ENCODE measurements at places on chromosomes 3 and 15.

- no peak for DNase-seq
These were observed 320.6 kb upstream of the KCNH8 start for GRCh38 chr3:18827664-18828063.

- DNase-seq, result no peak
These were observed 32.4 kb downstream of the SELENOT start for GRCh38 chr3:150635526-150635925.

GRCh38 chr15:73596174-73596573 lies 37.0 kb downstream of the NPTN start:
- DNase-seq, result no peak

GRCh38 chr3:134592806-134593205 lies 58.0 kb downstream of the KY start:
- no peak for DNase-seq

- no peak for DNase-seq
These were observed 8.4 kb upstream of the LEKR1 start for GRCh38 chr3:156817646-156818272.

DNA sequence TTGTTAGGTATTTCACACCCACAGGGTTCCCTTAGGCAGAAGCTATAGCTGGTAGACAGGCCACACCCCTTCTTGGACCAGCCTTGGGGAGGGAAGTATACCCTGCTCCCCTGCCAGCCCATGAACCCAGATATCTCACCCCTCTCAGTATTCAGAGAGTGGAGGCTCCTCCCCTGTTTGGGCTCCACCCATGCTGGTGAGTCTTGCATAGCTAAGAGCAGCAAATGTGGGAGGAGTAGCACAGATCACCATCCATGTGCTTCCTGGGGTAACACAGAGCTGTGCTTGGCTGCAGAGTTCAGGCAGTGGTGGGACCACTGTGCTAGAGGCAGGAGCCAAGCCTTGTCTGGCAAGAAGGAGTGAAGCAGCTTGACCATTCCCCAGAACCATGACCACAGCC lies 427.2 kb downstream of the ZIC1 start:
- no peak for DNase-seq

DNA sequence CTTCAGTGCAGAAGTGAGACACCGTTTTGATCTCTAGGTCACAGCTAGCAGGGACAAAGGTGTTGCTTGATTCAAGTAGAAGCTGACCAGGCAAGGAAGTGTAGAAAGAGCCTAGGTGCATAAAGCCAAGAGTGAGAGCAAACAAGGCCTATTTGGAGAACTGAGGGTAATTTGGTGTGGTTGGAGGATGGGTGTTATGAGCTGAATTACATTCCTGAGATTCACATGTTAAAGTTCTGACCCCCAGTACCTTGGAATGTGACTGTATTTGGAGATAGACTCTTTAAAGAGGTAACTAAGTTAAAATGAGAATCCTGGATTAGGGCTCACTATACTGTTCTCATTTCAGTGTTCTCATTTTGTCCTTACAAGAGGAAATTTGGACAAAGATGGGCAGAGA lies 191.3 kb downstream of the ZMAT3 start:
- no peak for DNase-seq

DNA sequence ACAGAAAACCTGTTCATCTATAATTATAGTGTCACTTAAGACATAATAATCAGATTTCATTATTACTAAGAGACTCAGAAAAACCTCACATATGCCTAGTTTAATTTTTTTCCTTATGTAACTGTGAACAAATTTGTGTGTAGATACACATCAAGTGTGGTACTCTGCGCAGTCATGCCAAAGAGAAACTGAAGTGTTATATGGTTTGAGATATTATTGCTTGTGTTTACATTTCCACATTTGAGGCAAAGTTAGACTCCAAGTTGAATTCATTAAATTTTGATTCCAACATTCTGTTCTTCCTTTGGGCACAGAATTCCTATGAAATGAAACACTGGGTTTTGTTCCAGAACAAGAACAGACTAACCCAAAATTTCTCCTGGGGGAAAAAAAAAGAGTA lies 2.2 kb downstream of the MBNL1 start:
- no peak for DNase-seq

GRCh38 chr3:129616291-129616690 lies 9.8 kb upstream of the PLXND1 start:
- no peak for DNase-seq

DNA sequence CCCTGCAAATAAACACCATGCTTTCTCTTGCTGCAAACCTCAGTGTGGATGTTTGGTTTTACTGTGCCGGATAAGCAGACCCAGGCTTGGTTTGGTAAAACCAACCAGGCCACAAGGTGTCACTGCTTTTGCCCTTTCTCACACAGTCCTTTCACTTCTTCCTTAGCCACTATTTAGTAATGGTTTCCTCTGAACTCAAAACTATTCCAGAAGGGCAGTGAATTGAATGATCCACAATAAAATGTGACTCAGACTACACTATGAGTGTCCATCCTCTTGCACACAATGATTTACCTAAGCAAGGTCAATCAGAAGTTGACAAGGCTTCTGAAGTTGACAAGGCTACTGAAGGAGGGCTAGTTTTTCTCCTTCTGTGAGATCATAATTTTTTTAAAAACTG lies 552.4 kb upstream of the CCDC54 start:
- no peak for DNase-seq

DNA sequence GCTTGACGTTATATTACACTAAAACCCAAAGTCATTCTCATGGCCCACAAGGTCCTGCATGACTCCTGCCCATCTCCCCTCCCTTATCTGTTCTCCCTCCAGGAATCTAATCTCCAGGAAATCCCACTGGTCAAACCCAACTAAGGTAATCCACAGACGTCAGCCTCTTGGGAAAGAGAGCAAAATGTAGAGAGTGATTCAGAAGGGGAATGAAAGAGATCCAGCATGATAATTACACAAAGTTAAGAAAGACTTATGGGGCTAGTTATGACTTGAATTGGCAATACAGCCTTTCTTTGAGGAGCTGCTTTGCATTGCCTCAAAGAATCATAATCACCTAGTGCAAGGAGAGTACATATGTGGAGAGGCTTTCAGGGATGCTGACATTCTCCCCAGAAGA lies 137.8 kb upstream of the MYRIP start:
- DNase-seq, result no peak

- no peak for DNase-seq
These were observed 295.3 kb downstream of the RBMS3 start for GRCh38 chr3:29576181-29576580.

DNA sequence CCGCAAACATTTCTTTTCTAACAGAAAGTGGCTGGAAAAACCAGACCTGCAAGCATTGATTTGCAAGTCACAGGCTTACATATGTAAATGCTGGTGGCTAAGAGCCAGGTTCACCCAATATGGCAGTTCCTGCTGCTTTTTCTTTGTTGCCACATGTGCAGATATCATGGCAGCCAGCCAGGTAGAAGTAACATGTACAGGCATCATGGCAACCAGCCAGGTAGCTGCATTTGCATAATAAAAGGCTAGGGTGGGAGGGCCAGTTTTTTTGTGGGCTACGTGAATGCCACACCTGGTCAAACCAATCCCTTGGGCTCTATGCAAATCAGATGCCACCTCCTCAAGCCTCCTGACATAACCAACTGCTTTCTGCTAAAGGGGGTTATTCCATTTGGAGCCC lies 2.8 kb upstream of the SMCO1 start:
- DNase-seq, result no peak

GRCh38 chr3:118863731-118864322 lies 170.8 kb downstream of the IGSF11 start:
- DNase-seq, result no peak

DNA sequence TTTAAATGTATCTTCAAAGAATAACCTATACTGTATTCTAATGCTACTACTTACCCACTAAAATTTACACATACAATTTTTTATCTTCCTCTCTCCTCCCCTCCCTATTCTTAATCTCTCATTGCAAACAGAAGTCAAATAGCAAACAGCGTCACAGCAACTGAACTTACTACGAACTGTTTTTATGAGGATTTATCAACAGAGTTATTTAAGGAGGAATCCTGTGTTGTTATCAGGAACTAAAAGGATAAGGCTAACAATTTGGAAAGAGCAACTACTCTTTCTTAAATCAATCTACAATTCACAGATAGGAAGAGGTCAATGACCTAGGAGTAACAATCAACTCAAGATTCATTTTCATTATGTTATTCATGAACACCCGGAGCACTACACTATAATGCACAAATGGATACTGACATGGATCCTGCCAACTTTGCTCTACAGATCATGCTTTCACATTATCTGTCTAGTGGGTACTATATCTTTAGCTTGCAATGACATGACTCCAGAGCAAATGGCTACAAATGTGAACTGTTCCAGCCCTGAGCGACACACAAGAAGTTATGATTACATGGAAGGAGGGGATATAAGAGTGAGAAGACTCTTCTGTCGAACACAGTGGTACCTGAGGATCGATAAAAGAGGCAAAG lies 984 bp downstream of the FGF7 start:
- DNase-seq, result no peak

DNA sequence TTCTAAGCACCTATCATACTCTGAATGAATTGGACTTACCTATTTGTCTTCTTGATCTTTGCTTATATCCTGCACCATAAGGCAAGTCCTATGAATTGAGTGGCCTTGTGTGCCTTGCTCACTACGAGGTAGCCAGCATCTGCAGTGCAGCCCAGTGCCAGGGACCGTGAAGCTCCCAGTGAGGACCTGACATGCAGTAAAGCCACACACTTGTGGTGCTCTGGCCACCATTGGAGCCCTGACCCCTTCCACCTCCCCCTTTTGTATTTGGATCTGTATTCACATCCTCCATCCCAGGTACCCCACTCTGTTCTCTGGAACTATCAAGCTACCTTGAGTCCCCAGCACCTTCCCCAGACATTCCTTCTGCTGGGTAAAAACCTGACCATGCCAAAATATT lies 52.1 kb downstream of the BSN start:
- DNase-seq, result no peak

- no peak for DNase-seq
These were observed 8.3 kb downstream of the PPP2R3A start for GRCh38 chr3:135973841-135974240.

DNA sequence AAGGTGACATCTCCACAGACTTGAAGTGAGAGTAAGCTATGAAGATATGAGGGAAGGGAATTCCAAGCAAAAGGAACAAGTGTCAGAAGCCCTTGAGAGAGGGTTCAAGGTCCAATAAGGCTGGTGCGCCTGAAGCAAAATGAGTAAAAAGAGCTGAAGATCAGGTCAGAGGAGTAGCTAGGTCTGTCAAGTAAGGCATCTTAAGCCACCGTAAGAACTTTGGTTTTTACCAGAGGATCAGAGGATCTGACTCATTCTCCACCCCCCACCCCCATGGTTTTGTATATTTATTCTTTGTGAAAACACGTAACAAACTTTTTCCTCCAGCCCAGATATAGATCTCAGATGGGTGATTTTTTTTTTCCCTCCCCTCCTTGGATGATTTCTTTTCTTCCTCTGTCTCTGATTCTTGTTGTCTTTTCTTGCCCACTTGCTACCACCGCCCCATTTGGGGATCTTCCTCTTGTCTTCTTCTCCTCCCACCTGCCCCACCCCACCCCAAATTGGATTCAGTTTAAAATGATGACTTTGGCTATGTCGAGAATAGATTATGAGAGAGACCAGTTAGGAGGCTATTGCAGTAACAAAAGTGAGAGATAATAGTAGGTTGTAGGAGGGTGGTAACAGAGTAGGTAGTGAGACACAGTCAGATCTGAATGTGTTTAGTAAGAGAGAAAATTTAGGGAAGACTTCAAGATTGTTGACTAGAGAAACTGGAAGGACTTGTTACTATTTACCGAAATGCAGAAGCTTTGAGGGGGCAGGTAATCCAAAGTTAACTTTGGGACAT lies 6.1 kb downstream of the TRMT10C start:
- no peak for DNase-seq

GRCh38 chr15:70159001-70159712 lies 61.4 kb upstream of the TLE3 start:
- DNase-seq, result peak; percentile 46

GRCh38 chr15:64333986-64334929 lies 21.7 kb downstream of the CSNK1G1 start:
- no peak for DNase-seq

- DNase-seq, result no peak
These were observed 55.1 kb upstream of the RASA2 start for GRCh38 chr3:141431411-141432378.

- DNase-seq, result no peak
These were observed 182.0 kb downstream of the KLF13 start for GRCh38 chr15:31508656-31509055.

- DNase-seq, result no peak
These were observed 39.7 kb downstream of the NBEAL2 start for GRCh38 chr3:47019201-47019600.

GRCh38 chr3:149186219-149186618 lies 35.4 kb downstream of the CP start:
- DNase-seq, result no peak

GRCh38 chr3:1082108-1082507 lies 10.7 kb upstream of the CNTN6 start:
- DNase-seq, result no peak

DNA sequence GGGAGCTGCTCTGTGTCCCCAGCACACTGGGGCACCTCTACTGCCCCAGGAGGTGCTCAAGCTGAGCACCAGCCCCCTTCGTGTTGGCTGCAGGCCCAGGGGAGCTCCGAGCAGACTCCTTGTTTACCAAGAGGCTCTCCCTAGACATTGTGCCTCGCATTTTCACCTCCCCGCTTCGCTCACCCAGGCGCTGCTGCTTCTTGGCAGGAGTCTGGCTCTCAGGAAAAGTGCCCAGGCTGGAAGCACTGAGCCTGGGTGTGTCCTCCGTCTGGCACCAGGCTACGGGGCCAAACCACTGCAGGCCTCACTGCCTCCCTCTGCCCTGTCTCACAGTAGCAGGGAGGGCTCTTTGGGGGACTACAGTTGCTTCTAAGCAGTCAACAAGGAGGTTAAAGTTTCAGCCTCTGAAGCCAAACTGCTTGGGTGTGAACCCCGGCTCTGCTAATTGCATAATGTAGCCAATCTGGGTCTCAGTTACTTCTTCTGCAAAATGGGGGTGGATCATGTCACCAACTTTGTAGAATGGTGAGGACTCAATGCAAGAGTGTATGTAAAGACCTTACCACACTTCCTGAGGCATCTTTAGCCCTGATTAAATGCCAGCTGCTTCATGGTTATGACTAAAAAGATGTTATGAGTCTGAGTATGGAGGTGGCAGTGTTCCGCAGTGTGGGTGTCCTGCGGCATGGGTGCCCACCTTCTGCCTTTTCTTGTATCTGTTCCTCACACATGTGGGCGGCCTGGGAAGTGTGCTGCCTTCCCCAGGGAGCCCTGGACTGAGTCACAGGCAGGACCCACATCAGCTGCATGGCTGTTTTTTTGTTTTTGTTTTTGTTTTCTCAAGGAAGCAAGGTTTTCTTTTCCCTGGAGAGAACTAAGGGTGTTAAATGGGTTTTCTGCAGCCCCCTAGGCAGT lies 88.9 kb downstream of the CLSTN2 start:
- DNase-seq, result no peak

- DNase-seq, result no peak
These were observed 612 bp upstream of the LDHAL6B start for GRCh38 chr15:59205839-59206622.

GRCh38 chr15:43552986-43553385 lies 35.6 kb downstream of the MAP1A start:
- DNase-seq, result no peak

- DNase-seq, result no peak
These were observed 70.7 kb upstream of the PYGO1 start for GRCh38 chr15:55658886-55659285.
